ENCODE measurements at places on chromosomes 11 and 22.

DNA sequence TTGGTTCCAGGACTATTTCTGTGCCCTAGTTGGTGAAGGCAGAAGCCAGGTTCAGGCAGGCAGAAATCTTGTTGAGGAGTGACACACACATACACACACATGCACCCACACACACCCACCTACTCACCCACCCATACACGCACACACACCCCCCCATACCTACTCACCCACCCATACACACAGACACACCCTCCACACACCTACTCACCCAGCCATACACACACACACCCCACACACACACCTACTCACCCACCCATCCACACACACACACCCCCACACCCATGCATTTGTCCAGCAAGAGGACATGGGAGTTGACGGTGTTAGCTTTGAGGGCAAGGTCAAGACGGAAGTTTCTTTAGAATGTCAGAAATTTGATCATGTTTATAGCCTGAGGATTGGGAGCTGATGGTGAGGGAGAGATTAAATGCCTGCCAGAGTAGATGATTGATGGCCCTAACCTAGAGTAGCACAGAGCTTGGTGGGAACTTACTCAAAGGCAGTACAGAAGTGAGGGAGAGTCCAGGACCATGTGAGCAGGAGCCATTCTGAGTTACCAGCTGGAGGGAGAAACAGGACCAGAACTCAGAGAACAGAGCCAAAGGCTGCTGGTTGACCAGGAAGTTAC lies 68.9 kb downstream of the CYB5R2 start:
- DNase-seq = no peak

GRCh38 chr11:36931139-36931538 lies 333.1 kb upstream of the RAG2 start:
- no peak for DNase-seq

GRCh38 chr11:127674754-127675153 lies 674.2 kb upstream of the KIRREL3 start:
- no peak for DNase-seq

DNA sequence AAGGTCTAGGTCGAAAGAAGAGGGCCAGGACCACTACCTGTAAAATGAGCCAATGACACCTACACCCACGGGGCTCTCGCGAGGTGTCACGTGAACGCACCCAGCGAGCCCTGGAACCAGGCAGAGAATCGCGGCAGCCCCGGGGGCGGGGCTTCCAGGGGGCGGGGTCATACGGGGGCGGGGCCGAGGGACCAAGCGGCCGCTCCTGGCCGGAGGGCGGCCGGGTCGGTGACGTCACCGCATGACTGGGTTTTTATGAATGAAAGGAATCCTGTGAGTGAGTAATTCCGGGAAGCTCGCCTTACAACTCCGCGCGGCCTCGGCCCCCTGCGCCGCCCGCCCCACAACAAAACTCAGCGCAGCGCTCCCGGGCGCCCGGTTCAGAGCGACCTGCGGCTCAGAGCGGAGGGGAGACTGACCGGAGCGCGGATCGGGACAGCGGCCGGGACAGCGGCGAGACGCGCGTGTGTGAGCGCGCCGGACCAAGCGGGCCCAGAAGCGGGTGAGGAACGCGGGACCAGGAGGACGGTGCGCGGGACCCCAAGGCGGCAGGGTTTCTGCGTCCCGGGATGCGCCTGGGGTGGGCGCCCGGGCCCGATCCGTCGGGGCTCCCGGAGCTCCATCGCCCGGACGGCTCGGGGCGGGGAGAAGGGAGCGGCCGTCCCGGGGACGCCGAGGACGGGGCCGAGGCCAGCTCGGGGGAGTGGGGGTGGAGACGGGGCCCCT lies at the start of gene MAFF:
Gene MAFF, plus strand, starts transcription at position 284 of the 726 bp plus-strand sequence. CDS start 11,860 bp downstream, outside the sequence.
- DNase-seq = peak; percentile 89

DNA sequence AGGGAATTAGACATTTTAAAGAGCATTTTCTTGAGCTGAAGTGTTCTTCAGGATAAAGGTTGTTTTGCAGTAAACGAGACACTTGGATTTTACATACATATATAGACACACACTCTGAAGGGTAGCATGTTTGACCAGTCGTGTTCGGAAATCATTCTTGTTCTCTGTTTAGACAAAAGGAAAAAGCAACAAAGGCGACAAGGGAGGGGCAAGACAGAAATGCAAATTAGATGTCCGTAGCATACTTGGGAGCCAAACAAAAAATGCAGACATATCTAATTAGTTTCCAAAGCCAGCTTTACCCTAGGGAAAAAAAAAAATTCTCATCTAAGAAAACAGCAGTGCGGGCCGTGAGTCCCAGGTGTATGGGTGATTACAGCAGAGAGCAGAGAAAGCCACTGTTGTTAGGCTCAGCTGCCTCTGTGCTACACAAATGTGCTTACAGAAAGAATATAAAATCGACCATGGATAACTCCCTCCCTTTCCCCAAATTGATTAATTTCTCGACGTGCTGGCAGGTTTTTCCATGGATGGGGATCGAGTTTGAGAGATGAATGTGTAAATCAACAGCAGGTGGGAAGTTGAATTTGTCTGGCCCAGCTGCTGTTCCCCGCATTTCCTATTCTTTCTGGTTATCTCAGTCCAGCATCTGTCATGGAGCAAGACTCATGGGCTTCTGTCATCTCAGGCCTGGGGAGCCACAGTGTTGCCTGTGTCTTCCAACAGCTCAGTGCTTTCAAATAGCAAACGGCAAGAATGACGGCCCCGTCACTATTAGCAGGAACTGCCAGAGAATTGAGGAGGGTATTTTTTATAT lies 176.5 kb upstream of the TTC12 start:
- no peak for DNase-seq

- no peak for DNase-seq
Measured at GRCh38 chr11:127392575-127392974, 392.0 kb upstream of the KIRREL3 start.

GRCh38 chr11:115751243-115752015 lies 247.2 kb upstream of the CADM1 start:
- no peak for DNase-seq
